ENCODE measurements at places on chromosomes 4 and X.
A peak's percentile ranks its signal among the peaks of the same experiment; 100 is the strongest.

- DNase-seq = no peak
Measured at GRCh38 chr4:1234309-1234695, 14.6 kb downstream of the CTBP1 start.

GRCh38 chrX:16882169-16882568 lies 12.0 kb upstream of the RBBP7 start:
- no peak for DNase-seq

GRCh38 chrX:151019856-151020255 lies 36.7 kb downstream of the HMGB3 start:
- no peak for DNase-seq

GRCh38 chrX:104641176-104641575 lies 75.2 kb downstream of the IL1RAPL2 start:
- DNase-seq = no peak

- DNase-seq = no peak
Measured at GRCh38 chrX:13605611-13606010, 36.2 kb downstream of the EGFL6 start.

DNA sequence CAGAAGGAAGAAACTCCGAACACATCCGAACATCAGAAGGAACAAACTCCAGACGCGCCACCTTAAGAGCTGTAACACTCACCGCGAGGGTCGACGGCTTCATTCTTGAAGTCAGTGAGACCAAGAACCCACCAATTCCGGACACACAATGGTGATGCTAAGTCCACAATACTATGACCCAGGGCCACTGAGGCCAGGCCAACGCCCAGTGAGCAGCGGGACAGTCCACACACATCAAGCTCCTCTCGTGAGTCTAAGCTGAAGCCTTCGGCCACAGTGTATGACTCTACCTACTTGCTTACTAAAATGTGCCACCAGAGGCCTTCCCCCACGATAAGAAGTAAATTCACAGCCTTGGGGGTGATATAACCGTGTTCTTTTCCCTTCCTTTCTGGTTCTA lies 10.2 kb upstream of the CDKN2AIP start:
- DNase-seq = no peak

DNA sequence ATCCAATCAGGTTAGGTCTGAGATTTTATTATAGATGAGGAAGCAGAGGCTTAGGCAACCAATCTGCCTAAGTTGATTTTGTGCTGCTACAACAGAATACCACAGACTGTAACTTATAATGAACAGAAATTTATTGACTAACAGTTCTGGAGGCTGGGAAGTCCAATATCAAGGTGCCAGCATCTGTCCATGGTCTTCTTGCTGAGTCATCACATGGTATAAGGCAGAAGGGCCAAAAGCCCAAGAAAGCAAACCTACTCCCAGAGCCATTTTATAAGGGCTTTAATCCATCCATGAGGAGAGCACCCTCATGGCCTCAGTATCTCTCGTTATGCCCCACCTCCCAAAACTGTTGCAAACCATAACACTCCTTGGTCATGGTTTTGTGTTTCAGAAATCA lies 55.8 kb downstream of the GPAT3 start:
- no peak for DNase-seq

- peak; percentile 53 for DNase-seq
Measured at GRCh38 chr4:90127223-90127705, at the start of gene CCSER1. TSS of gene CCSER1 (plus strand) at chr4:90127394.

- no peak for DNase-seq
Measured at GRCh38 chr4:35818520-35818919, 425.8 kb downstream of the ARAP2 start.

- DNase-seq = no peak
Measured at GRCh38 chr4:77695774-77696173, 90.2 kb downstream of the CXCL13 start.

DNA sequence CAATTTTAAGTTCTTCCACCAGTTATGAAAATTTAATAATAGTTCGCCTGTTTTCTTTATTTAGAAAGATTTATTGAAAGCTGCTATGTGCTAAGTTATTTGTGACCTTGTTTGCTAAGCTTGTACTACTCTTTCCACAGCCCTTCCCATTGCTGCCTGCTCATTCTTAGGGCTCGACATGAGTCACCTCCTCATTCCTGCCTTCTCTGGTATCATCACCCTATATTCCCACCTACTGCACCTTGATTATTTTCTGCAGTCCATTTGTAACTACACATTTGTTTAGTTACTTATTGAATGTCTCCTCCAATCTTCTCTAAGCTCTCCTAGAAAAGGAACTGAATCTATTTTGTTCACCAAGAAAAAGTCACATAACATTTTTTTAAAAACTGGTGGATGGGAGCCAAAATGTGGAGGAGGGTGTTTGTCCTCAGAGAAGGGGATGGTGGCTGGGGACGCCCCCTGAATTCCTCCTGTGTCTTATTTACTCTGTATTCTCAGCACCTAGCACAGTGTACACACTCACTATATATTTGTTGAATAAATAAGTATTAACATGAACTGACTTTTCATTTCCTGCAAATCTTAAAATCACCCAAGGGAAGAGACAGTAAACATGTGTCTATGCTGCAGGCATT lies 3.7 kb upstream of the RAB9A start:
- no peak for DNase-seq

GRCh38 chr4:2761035-2761923 lies 5.1 kb upstream of the TNIP2 start:
- no peak for DNase-seq

DNA sequence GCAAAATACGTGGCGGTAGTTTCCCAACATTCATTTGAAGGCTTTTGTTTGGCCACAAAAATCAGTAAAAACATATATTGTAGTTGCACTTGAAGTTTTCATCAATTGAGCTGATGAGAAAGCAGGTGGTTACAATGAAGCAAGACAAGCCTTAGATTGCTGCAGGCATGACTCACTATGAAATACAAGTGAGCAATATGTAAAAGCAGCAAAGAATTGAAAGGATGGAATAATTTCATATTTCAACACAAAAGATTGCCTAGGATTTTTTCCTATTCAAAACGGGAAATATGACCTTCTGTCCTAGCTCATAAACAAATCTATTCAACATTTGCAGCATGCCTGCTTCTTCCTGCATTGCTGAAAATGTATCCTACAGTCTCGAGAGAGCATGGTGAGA lies 190.9 kb upstream of the BANK1 start:
- no peak for DNase-seq

GRCh38 chrX:7570432-7571029 lies 272.4 kb upstream of the VCX start:
- no peak for DNase-seq

DNA sequence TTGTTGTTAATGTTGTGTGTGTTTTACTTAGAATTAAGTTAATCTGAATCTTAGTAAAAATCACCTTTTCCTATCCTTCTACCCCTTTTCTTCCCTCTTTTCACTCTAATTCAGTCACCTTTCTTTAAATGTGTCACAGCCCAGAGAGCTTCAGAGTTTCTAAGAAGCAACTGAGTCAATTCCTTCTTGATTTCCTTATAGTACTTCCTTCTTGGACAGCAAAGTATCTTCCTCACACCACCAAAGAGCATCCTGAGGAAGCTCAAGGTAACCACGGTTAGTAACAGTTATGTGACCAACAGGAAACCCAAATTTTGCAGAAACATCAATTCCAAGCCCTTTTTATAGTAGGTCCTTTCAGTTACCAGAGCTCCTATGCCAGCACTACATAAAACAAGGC lies 243.2 kb upstream of the BMP3 start:
- DNase-seq = no peak

DNA sequence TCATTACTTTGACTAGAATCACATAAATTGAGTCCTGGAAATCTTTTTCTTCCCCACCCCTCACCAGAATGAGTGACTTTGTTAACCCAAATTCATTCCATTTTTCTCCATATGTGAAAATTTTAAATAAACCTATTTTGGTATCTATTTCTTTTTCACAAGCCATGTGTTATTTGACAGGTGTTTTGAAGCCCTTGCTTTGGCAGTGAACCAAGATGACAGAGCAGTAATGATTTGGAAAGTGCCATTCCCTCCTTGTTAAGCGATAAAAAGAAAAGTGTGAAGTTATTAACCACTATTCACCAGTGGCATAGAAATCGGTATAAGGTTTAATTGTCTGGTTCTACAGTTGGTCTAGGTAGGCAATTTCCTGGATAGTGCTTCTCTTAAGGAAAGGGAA lies 66.1 kb downstream of the POLA1 start:
- no peak for DNase-seq

Data from hypothalamus (tissue), 51 donors.